Activated T-cell treated with anti-CD3 and anti-CD28 coated beads, Interleukin-2, amount 50 U/mL, for 72 hours (primary cell): ENCODE measurements at places on chromosomes 6 and 20. TPM values are rescaled to one million over a fixed set of nuclear protein-coding genes. Genes with fewer than 3 reads are reported as not detected.

- DNase-seq, result no peak
Observed at GRCh38 chr6:20778912-20779311, 244.7 kb downstream of the CDKAL1 start.

- peak; percentile 59 for DNase-seq
Observed at GRCh38 chr20:10671221-10671918, 2.4 kb downstream of the JAG1 start.

- DNase-seq, result peak; percentile 18
Observed at GRCh38 chr20:50815162-50815989, 20.5 kb downstream of the BCAS4 start.

- DNase-seq, result no peak
Observed at GRCh38 chr6:39209360-39209811, 19.9 kb downstream of the KCNK5 start.

- DNase-seq, result no peak
Observed at GRCh38 chr6:4478098-4478497, 298.1 kb upstream of the CDYL start.

GRCh38 chr6:166905505-166906134 lies 50.7 kb downstream of the RNASET2 start:
- DNase-seq, result no peak

- no peak for DNase-seq
Observed at GRCh38 chr6:34506718-34507117, 40.8 kb downstream of the PACSIN1 start.

DNA sequence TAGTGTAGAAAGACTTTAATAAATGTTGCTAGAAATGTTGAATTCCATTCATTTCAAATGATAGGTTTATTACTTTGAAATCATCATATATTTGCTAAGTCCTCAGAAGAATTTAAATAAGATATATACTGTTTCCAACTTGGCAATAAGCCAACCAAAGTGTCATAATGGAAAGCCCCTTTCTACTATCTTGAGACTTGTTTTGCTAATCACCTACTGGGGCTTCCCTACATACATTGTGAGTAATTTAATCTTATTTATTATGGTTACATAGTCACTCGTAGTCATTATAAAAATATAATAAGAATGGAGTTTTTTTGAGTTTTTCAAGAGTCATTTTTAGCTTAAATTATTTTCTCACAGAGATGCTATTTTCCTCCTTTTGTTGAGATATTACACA lies 20.7 kb downstream of the COL19A1 start:
- DNase-seq, result no peak

DNA sequence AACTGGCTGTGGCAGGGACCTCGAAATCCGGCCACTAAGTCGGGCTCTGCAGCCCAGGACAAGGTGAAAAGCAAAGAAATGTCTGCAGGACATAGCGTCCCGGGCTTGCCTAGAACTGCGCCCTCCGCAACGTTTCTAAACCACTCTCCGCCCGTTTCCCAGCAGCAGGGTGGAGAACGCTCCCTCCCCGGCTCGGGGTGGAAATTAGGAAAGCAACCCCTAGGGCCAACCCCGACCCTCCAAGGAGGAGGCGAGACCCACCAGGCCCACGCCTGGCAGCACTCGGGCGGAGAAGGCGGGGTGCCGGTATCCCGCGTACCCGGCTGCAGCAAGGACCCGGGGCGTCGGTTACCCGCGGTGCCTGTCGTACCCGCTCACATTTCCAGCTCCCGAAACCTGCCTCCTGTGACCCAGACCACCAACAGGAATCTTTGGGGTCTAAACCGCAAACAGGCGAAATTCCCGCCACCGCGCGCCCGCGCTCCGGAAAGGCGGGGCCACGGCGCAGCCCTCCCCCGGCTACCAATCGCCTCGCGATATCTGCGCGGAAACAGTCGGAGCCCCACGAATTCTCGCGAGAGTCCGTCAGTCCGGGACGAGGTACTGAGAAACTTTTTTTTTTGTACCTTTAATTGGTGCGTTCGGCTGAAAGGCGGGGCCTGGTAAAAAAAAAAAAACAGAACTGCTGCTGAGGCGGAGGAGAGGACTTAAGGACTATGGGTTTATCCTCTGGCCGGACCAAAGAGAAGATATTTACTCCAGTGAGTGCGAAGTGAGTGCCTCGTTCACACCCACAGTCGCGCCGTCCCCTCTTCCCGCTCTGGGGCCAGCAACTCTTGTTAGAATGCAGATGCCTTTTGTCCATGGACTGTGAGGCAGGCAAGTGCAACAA lies at the start of gene MMS22L:
Gene MMS22L (minus strand): TSS at position 491 of the 892 bp plus-strand sequence. CDS start 739 bp downstream, outside the sequence.
- DNase-seq, result peak; percentile 93

GRCh38 chr6:27178407-27178730 lies 69.1 kb upstream of the PRSS16 start:
- DNase-seq, result no peak

- peak; percentile 58 for DNase-seq
Observed at GRCh38 chr6:390914-391558, 516 bp upstream of the IRF4 start.

GRCh38 chr6:42821846-42822245 lies 40.0 kb downstream of the BICRAL start:
- DNase-seq, result no peak

DNA sequence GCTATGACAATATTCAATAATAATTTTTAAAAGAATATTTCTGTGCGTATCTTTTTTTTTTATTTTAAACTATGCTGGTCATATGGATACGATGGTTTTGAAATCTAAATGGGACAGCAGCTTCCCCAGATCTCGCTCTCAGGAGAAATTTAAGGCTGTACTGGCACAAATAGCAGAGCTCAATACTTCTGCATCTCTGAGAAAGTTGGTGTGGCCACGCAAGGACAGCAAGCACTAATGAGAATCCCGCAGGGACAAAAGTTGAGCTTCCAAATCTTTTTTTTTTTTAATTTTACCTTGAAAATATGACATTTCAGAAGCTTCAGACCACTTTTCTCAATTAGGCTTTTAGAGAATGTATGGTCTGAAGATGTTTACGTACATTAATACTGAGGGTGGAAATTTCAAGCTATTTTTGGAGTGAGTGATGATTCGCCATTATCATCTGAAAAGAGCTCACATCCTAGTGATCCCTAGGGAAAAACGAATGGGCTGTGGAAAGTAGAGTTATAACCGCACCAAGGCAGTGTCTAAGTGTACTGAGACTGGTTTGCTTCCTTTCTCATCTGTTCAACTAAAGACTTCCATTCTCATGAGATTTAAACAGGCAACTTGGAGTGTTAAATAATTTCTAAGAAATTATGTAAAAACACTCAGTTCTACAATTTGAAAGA lies 840.0 kb downstream of the C6orf118 start:
- no peak for DNase-seq

GRCh38 chr20:57216669-57217068 lies 49.8 kb downstream of the BMP7 start:
- DNase-seq, result no peak

DNA sequence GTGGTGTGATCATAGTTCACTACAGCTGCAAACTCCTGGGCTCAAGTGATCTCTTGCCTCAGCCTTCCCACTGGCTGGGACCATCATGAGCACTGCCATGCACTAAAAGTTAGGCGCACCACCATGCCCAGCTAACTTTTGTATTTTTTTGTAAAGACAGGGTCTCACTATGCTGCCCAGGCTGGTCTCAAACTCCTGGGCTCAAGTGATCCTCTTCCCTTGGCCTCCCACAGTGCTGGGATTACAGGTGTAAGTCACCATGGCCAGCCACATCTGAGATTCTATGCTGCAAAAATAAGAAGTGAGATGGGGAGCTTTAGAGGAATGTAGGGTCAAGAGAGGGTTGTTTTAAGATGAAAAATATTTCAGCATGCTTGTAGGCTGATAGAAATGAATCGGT lies 1.5 kb upstream of the FAM83D start:
- DNase-seq, result no peak

DNA sequence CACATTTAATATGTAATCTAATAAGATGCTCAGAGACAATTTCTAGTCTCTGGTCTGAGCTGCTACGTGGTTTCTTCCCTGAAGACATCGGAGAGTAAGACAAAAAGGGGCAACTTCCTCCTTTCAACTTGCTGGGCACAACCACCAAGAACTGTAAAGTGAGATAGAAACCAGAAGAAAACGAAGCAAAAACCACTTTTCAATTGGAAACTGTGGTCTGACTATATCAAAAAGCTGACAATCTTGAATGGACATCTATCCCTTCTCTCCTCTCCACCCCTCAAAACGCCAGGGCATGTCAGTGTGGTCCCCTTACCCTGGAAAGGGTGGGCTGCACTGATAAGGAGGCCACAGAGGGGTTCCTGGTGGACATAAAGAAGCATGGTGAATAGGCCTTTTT lies 269.1 kb downstream of the CD83 start:
- no peak for DNase-seq

DNA sequence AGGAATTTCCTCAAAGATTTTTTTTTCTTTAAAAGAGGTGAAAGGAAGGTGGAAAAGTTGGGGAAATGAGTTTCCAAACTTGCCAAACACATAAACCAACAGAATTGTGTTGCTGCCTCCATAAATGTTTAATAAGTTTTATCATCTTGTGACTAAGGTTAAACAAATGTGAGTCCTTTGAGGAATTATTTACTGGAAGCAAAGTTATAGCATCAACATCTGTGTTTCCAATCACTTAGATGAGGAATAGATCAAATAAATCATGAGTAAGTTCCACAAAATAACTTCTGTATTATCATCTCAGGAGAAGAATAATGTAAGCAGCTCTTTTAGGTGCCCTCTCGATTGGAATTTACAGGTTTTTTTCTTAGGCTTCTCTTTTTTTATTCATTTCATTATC lies 20.5 kb downstream of the TSHZ2 start:
- DNase-seq, result no peak

GRCh38 chr6:139008117-139008516 lies 20.1 kb upstream of the REPS1 start:
- no peak for DNase-seq

DNA sequence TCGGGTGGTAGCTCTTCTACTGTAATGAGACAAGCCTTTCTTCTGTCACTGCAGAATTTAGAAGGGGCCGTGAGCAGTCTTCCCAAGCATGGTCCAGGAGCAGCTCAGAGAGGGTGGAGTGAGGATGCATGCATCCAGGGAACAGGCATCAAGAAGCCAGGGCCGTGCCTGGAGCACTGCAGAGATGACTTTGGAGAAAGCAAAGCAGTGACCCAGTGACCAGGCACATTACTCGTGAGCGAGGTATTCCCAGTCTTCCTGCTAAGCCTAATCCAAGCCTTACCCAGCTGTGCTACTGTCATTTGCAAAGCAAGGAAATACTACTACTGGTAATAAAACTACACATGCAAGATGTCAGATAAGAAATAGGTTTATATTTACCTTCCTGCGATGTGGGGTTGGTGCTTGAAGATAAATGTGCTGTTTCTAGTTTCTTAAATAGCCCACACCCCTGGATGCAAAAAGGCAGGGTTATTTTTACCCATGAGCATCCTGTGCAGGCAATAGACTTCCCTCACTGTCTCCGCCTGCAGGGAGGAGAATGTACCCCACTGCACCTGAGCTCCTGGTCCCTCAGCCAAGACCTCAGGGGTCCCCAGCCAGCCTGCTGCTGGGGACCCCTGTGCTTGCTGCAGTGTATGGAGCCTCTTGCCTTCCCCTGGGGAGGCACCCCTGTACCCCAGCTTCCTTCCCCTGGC lies 62.9 kb downstream of the SSR1 start:
- no peak for DNase-seq

DNA sequence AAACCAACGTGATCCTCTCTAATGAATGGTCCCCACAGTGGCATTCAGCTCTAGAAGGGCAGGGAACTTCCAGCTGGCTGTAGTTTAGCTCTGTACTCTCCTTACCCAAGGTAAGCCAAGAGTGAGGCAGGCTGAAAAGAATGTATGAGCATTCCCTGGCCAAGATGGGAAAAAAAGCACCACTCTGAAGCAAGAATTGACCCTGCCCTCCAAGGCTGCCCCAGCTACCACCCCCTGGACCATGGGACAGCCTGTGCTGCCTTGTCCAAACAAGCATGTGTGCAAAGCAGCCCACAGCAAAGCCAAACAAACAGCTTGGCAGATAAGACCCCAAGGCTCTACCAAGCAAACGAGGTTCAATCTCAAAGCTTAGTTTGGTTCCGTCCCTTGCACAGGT lies 73.9 kb downstream of the GFOD1 start:
- no peak for DNase-seq

The VSTM2L gene
- total RNA-seq, result not detected

The SIGLEC1 gene
- total RNA-seq, result not detected

The PTCRA gene
- total RNA-seq, result not detected

The FLRT3 gene
- not detected for total RNA-seq

The PROKR2 gene
- not detected for total RNA-seq

The BTBD3 gene
- 9.4 TPM for total RNA-seq

The SOX18 gene
- 0.72 TPM for total RNA-seq

The ABT1 gene
- 21.8 TPM for total RNA-seq

The SIRPB2 gene
- total RNA-seq, result not detected

The MOCS1 gene
- total RNA-seq, result 1.4 TPM

The RUNX2 gene
- total RNA-seq, result 39.3 TPM

The PRR18 gene
- not detected for total RNA-seq

The SLC22A1 gene
- 2.4 TPM for total RNA-seq

The BHLHE23 gene
- not detected for total RNA-seq

The TCP11 gene
- not detected for total RNA-seq

The HELZ2 gene
- 8.8 TPM for total RNA-seq

The ZNF322 gene
- 13.5 TPM for total RNA-seq

The HLA-DOB gene
- total RNA-seq, result 8.0 TPM

The SYTL3 gene
- 353 TPM for total RNA-seq

The OPN5 gene
- not detected for total RNA-seq

The IMPG1 gene
- not detected for total RNA-seq

The CLPSL1 gene
- total RNA-seq, result not detected
